SK-N-SH treated with all-trans-retinoic acid at 6 μM for 48 hours (cell line): ENCODE measurements at places on chromosomes 16 and 17.

DNA sequence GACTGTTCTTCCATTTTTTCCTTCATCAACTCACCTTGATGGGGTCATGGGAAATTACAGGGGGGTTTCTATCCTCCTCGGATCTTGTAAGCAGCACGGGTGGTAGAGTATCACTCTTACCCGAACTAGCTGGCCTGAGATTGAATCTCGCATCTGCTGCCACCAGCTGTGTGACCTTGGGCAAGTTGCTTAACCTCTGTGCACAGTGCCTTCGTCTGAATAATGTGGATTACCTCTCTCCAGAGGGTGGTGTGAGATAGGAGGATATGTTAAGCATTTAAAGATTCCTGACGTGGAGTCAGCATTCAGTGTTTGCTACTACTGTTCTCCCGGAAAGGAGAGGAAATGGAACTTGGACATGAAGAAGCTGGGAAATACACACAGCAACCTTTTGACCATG, 24.4 kb downstream of the LASP1 start:
- no peak for ATAC-seq

GRCh38 chr17:79991140-79991923, 44.3 kb downstream of the TBC1D16 start:
- ATAC-seq: peak; percentile 92

DNA sequence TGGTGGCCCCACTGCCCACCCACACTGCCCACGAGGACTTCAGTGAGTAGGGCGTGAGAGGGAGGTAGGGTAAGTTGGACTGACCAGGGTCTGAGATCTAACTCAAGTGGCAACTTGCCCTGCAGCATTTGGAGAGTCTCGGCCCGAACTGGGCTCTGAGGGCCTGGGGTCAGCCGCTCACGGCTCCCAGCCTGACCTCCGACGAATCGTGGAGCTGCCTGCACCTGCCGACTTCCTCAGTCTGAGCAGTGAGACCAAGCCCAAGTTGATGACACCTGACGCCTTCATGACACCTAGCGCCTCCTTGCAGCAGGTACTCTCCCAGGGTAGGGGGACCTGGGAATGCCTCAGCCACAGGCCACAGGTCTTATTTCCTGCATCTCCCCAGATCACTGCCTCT, 5.2 kb upstream of the NRN1L start:
- ATAC-seq: no peak

- no peak for ATAC-seq
Observed at GRCh38 chr16:27945233-27945973, 118.1 kb downstream of the GSG1L start.

- ATAC-seq: peak; percentile 48
Observed at GRCh38 chr16:84611041-84611440, 6.8 kb downstream of the COTL1 start.

GRCh38 chr17:17888821-17889220, 52.0 kb upstream of the SREBF1 start:
- no peak for ATAC-seq

GRCh38 chr17:20028443-20028842, 19.3 kb downstream of the SPECC1 start:
- ATAC-seq: no peak
